ENCODE measurements at places on chromosomes 3 and 15.

GRCh38 chr3:24641628-24642027, 147.0 kb upstream of the THRB start:
- H3K27me3 ChIP-seq: no peaks in the 10 kb centered on the region
- peaks cover 6% of the 10 kb centered on the region for H3K4me1 ChIP-seq
- DNase-seq: no peak
- no peaks in the 10 kb centered on the region for H3K36me3 ChIP-seq

DNA sequence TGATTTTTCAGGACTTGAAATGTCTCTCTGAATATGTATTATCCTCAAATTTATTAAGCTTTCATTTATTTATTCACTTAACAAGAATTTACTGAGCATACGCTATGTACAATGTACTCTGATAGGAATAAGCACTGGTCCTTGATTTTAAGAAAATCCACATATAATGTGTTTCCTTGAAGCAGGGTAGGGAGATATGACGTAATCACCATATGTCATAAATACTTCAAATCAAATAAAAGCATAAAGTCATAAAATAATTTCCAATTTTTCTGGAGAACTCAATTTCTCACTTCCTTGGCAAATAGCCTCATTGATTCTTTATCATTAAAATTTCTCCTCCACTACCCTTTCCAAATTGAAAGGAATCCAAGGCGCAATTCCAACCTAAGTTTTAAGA, 177.8 kb upstream of the GAP43 start:
- DNase-seq: no peak
- H3K4me1 ChIP-seq: peaks cover 22% of the 10 kb centered on the region
- H3K36me3 ChIP-seq: no peaks in the 10 kb centered on the region
- H3K4me3 ChIP-seq: no peak overlapping the region
- H3K27ac ChIP-seq: no peak overlapping the region

DNA sequence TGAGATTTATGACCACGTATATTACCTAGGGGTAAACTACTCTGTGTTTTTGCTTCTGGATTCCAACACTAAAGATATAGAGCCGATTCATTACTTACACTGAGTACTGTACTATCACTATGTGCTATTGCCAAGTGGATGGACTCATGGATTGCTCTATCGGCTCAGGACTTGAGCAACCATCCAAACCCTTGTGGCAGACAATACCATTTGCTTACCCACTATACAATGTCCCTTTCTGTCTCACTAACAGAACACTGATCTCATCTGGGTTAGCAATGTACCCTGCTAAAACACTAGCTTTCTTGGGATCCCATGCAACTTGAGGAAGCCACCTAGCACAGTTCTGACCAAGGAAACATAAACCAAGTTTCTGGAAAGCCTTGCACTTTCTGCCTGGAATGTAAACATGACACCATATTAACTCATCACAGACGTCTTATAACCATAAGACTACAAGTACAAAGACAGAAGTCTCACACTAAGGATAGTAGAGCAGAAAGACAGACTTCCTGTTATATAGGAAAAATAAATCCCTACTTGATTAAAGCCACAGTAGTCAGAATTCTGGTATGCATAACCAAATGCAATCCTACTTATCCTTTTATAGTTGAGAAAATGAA, 38.6 kb downstream of the HACD2 start:
- no peak for DNase-seq
- peaks cover 5% of the 10 kb centered on the region for H3K4me1 ChIP-seq
- H3K27ac ChIP-seq: no peak overlapping the region
- no peaks in the 10 kb centered on the region for H3K27me3 ChIP-seq

- peaks cover 8% of the 10 kb centered on the region for H3K4me1 ChIP-seq
- no peaks in the 10 kb centered on the region for H3K27me3 ChIP-seq
- H3K36me3 ChIP-seq: no peaks in the 10 kb centered on the region
- H3K4me3 ChIP-seq: no peak overlapping the region
These were observed 276.3 kb upstream of the MCTP2 start for GRCh38 chr15:93954985-93955571.

- H3K27ac ChIP-seq: no peak overlapping the region
- no peaks in the 10 kb centered on the region for H3K36me3 ChIP-seq
- DNase-seq: no peak
- H3K4me1 ChIP-seq: no peaks in the 10 kb centered on the region
These were observed 80.5 kb downstream of the USF3 start for GRCh38 chr3:113615976-113616375.

DNA sequence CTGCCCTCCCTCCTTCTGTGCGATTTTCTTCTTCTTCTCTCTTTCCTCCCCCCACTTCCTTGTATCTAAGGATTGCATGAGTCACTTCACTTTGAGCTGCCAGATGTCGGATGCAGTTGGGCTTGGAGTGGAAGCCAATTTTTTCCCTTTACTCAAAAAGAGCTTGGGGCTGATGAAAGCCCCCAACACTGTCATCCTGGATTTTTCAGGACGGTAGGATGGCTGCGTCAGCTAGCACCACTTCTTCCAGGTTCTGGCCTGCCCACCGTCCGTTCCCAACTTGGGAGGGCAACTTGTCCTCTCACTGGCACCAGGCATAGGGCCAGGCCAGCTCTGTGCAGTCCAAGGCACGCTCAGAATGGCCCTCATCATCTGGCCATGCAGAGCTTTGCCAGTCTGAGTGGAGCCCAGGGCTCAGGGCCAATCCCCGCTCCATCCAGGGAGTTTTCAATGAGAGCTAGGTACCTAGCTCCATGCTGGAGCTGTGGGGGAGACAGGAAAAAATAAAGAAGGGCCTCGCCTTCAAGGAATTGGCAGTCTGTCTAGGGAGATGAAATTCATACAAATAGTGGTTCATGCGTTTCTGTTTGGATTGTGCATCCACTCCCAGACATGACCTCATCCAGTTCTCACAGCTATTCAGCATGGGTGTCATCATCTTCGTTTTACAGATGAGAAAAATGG, 47.7 kb upstream of the INSYN1 start:
- DNase-seq: no peak
- no peak overlapping the region for H3K4me3 ChIP-seq

DNA sequence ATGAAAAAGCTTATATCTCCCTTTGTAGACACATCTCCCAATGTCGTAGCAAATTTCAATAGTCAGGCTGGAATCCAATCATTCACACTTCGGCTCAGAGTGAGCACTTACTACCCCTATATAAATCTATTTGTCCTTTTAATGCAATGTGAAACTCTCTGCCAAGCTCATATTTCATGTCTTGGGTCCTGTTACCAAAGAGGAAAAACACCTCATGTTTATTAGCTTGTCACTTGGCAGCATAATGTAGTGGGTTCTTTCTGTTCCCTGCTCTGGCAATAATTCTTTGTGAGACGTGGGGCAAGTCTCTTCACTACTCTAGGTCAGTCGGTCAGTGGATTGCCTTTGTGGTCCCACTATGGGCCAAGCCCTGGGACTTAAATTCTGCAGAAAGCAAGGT, 107.1 kb downstream of the SRGAP3 start:
- H3K27ac ChIP-seq: no peak overlapping the region
- no peak overlapping the region for H3K4me3 ChIP-seq
- DNase-seq: no peak
- peaks cover 21% of the 10 kb centered on the region for H3K36me3 ChIP-seq
- peaks cover 26% of the 10 kb centered on the region for H3K4me1 ChIP-seq
- H3K27me3 ChIP-seq: no peaks in the 10 kb centered on the region

GRCh38 chr15:57436166-57436565, 59.9 kb downstream of the CGNL1 start:
- no peak for DNase-seq
- H3K4me3 ChIP-seq: no peak overlapping the region
- peaks cover 9% of the 10 kb centered on the region for H3K4me1 ChIP-seq
- no peak overlapping the region for H3K27ac ChIP-seq
- H3K27me3 ChIP-seq: no peaks in the 10 kb centered on the region
- peaks cover 2% of the 10 kb centered on the region for H3K36me3 ChIP-seq

- no peak overlapping the region for H3K4me3 ChIP-seq
- no peak for DNase-seq
- no peaks in the 10 kb centered on the region for H3K27me3 ChIP-seq
- H3K4me1 ChIP-seq: no peaks in the 10 kb centered on the region
These were observed 153.1 kb upstream of the NUDT16 start for GRCh38 chr3:131228522-131228921.

- H3K4me3 ChIP-seq: no peak overlapping the region
- no peaks in the 10 kb centered on the region for H3K36me3 ChIP-seq
- no peak overlapping the region for H3K27ac ChIP-seq
- peaks cover 61% of the 10 kb centered on the region for H3K4me1 ChIP-seq
These were observed 144.6 kb upstream of the TBL1XR1 start for GRCh38 chr3:177341736-177342419.

- DNase-seq: no peak
- no peaks in the 10 kb centered on the region for H3K27me3 ChIP-seq
These were observed 18.6 kb downstream of the SPCS1 start for GRCh38 chr3:52724511-52724910.

DNA sequence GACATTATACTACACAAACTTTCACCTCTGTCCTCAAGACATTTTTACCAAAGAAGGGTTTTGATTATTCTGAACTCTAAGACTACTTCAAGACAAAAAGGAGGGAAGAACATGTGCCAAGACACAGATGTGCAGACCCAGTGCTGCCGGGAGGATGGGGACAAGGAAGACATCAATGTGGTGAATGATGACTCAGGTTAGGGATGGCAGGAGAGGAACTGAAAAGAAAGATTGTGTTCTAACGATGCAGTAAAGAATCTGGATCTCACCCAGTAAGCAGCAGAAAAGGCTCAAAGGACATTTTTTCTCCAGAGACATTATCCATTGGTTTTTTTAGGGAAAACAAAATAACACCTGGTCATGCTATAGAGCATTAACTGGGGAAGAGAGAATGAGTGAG, 449.9 kb upstream of the NR2F2 start:
- H3K27ac ChIP-seq: peak overlapping the region; percentile 73
- H3K36me3 ChIP-seq: no peaks in the 10 kb centered on the region
- DNase-seq: no peak
- peaks cover 34% of the 10 kb centered on the region for H3K4me1 ChIP-seq
- no peaks in the 10 kb centered on the region for H3K27me3 ChIP-seq

All from neural crest cell (in vitro differentiated cells).